ENCODE measurements at places on chromosomes 3 and 15. TPM values are rescaled to one million over a fixed set of nuclear protein-coding genes. Genes with fewer than 3 reads are reported as not detected.

DNA sequence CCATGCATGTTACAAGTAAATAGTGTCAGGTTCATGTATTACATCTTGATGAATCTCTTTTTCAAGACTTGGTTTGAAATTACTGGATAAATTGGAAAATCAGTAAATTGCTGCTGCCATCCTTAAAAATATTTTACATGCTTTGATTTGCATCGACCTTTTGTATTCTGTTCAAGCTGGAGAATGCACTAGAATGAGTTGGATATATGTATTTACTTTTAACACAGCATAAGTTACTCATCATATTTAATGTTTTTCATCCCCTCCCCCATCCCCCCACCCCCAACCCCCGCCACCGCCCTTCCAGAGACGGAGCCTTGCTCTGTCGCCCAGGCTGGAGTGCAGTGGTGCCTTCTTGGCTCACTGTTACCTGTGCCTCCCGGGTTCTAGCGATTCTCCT is 16.8 kb downstream of the UBE2E1 start:
- DNase-seq, result no peak

DNA sequence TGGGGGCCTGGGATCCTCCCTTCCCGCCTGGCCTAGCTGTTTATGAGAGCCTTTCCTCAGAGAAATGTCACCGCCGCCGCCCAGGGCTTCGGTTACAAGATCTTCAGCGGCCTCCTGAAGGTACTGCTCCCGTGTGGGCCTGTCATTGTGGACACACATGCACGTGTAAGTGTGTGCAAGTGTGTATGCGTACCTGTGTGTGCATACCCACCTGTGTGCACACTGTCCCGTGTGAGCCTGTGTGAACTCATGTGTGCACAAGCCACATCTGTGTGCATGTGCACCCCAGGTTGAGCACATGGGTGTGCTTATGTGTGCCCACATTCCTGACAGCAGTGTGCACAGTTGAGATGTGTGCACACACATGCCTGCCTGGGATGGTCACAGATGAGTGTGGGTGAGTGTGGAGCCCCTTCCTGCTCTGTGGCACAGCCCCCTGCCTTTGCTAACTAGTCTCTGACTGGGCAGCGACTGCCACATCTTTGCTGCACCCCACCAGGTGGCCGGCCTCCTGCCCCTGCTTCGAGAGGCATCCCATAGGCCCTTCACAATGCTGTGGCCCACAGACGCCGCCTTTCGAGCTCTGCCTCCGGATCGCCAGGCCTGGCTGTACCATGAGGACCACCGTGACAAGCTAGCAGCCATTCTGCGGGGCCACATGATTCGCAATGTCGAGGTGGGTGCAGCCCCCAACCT is 14.1 kb downstream of the NT5DC2 start:
- DNase-seq, result no peak

DNA sequence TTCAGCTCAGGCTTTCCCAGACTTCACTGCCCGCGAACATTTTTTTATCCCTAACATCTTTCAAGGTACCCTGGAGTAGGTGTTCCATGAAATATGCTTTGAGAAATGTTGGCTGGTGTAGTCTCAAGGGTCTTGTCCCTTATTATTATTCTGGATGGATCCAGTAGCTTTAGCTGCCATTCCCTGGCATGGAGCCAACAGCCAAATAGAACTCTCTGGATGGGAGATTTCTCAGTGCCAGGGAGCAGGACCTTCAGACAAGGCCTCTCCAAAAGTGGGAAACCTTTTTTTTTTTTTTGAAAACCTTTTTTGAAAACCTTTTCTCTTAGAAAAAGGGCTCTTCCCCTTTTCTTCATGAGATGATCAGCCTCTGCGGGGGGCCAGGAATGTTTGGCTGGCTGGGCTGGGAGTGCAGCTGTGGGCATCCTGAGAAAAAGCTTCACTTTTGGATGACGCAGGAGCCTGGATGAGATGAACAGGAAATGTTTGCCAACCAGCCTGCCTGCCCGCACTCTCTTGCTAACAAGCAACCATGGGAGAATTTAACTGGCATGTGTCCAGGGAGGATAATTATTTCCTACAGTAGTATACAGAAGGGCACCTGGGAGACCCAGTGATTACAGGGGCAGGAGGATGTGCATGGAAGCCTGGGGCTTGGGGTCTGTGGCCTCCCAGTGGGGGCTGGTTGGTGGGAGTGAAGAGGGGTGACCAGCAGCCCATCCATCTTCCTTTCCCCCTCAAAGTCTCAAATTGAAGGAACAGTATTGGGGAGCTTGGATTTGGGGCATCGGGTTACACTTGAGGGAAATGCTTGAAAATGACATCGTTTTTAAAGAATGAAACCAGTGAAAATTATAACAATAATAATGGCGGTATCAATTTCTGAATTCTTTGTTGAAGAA is 109.1 kb upstream of the LRIG1 start:
- peak; percentile 34 for DNase-seq

DNA sequence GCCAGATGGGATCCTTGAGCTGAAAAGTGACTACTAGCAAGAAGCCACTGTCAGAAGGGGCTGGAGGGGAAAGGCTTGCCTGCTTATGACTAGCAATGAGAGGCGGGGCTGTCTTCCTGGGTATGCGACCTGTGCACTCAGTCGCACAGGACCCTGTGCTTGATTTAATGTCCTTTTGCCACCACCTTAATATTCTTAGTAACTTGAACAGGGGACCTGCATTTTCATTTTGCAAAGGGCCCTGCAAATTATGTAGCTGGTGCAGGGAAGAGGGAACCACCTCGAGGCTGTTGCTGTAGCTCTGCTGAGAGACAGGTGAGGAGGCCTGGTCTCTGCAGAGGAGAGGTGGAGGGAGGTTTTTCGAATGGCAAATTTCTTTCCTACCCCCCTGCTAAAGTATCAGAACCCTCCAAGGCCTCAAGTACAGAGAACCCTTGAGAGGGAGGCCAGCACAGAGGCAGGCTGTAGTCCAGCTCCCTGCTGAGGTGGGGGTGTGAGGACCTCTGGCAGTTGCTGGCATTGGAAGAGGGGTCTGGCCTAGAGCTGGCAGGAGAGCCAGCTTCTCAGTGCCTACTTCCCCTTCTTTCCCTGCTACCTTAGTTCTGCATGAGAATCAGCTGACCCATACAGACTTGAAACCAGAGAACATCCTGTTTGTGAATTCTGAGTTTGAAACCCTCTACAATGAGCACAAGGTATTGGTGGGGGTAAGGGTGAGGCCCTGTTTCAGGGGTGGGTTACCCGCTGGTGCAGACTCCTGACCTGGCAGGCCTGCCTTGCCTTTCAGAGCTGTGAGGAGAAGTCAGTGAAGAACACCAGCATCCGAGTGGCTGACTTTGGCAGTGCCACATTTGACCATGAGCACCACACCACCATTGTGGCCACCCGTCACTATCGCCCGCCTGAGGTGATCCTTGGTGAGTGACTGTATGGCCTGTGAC is 11.4 kb downstream of the CLK3 start:
- DNase-seq, result no peak

GRCh38 chr15:61671736-61672135 is 388.5 kb downstream of the VPS13C start:
- no peak for DNase-seq

SLC15A2 gene
- 18.8 TPM for total RNA-seq

MOBP gene
- 0.14 TPM for total RNA-seq

DNASE1L3 gene
- 2.3 TPM for total RNA-seq

SKIL gene
- total RNA-seq, result 39.2 TPM

Data from mucosa of gallbladder (tissue), 1 donor.